NCI-H345 (cell line): ENCODE measurements at places on chromosomes 3 and 15.

GRCh38 chr15:29208352-29208751 lies 61.3 kb downstream of the NSMCE3 start:
- DNase-seq, result peak; percentile 81

DNA sequence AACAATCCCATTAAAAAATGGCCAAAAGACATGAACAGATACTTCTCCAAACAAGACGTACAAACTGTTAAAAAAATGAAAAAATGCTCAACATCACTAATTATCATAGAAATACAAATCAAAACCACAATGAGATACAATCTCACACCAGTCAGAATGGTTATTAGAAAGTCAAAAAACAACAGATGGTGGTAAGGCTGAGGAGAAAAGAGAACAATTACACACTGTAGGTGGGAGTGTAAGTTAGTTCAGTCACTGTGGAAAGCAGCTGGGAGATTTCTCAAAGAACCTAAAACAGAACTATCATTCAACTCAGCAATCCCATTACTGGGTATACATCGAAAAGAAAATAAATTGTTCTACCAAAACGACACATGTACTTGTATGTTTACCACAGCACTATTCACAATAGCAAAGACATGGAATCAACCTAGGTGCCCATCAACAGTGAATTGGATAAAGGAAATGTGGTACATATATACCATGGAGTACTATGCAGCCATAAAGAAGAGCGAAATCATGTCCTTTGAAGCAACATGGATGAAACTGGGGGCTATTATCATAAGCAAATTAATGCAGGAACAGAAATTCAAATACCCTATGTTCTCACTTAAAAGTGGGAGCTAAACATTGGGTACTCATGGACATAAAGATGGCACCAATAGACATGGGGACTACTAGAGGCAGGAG lies 51.5 kb downstream of the MYO1E start:
- DNase-seq, result no peak

GRCh38 chr3:149273096-149273751 lies 51.6 kb upstream of the CP start:
- DNase-seq, result peak; percentile 71

DNA sequence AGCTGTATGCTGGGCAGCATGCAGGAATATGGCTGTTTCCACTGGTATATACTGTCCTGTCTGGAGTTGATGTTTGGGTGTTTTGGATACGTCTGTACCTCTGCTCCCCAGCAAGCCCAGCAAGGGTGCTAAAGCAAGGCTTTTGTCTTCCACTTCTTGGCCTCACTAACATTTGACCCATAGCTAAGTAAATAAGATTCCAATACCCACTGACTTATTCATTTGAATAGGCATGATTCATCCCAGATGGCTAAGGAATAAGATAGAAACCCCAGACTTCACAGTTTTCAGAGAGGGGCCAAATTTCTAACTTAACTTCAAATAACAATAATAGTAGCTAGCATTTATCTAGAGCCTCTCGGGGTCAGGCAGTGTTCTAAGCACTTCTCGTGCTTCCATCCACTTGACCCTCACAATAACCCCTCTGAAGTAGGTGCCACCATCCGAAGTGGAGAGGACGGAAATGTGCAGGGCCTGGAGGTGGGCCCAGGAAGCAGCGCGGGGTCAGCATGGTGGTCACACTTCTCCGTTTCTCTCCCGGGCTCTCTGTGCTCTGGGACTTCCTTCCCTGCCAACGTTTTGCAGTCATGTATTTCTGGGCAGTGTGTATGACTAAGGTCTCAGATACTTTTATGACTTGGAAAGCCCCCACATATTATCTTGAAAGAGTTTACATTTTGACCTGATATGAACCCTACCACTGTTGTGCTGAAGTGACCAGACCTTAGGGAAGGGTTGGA lies 39.3 kb downstream of the LRRK1 start:
- no peak for DNase-seq

DNA sequence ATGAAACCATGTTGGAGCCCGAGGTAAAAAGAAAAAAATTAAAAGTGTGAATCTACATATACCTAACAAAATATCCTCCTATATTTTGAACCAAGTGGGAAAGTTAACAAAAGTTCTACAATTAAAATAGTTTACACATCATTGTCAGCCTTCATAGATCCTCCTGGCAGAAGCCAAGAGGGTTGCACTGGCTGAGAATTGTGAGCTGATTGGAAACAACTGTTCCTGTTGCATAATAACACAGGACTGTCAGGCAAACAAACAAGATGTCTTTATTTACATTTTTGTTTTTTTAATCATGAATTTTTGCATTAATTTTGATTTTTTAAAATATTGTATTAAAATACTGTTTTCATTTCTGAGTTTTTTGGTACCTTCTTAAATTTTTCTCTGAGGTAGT lies 215.2 kb upstream of the MME start:
- no peak for DNase-seq

GRCh38 chr3:2938711-2939110 lies 171.5 kb downstream of the IL5RA start:
- no peak for DNase-seq

- DNase-seq, result no peak
Measured at GRCh38 chr3:113514265-113514769, 639 bp downstream of the SPICE1 start.

DNA sequence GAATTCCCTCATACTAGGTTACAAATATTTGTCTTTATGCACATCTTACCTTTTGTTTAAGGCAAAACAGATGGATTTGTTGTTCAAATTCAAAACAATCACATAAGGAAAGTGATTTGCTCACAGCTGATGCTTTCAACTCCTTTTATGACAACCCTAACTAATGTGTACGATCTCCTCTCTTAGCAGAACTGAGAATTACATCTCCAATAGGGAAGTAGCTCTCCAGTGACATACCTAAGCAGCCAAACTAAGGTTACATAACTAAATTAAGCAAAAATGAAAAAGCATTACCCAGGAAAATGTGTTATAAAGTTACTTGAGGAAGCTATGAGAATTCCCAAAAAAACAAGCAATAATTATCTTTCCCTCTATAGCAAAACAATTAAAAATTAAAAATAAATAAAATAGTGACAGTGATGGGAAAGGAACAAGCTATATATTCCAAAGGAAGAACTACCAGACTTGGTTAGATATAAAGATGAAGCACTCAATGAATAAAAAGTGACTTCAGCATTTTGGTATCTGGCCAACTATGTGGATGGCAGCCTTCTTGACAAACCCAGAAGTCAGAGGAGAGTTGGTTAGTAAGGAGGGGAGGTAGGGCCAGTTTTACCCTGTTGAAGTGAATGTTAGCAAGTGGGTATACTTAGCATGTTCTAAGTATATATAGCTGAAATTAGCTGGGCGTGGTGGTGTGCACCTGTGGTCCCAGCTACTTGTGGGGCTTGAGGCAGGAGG lies 32.4 kb downstream of the PEAK1 start:
- DNase-seq, result no peak

- no peak for DNase-seq
Measured at GRCh38 chr3:45552031-45552793, 42.3 kb upstream of the LIMD1 start.

- no peak for DNase-seq
Measured at GRCh38 chr3:128485282-128486204, 7.5 kb downstream of the GATA2 start.

DNA sequence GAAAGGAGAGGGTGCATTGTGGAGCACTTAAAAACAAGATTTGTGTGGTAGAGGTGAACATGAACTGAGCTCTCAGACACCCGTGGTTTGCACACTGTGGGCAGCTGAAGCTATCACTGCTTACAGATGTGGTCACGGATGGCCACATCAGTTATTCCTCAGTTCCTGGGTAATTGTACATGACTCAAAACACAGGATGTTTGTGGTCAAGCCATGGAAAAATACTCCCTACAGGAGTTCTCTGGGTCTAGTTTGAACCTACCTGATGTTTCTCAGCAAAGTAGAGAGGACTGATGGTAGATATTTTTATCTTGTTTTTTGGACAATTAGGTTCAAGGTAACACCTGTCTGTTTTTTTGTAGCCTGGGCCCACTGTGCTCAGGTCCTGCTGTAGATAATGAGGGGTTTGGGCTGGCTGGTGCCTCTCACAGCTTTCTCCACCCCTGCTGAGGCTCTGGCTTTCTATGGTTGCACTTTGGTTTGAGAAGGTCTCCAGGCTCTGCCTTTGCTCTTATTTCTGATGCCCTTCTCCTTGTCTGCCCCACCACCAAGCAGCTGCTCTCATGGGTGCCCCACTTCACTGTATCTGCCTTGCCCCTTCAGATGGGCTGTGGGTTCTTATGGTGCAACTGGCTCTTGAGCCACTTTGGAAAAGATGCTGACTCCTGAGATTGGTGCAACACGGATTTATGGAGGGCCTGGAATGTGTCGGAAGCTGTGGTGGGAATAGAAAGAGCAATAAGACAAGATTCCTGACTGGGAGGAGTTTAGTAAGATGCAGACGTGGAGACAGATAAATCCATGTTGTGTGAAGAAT lies 40.1 kb downstream of the CDCP1 start:
- DNase-seq, result no peak

DNA sequence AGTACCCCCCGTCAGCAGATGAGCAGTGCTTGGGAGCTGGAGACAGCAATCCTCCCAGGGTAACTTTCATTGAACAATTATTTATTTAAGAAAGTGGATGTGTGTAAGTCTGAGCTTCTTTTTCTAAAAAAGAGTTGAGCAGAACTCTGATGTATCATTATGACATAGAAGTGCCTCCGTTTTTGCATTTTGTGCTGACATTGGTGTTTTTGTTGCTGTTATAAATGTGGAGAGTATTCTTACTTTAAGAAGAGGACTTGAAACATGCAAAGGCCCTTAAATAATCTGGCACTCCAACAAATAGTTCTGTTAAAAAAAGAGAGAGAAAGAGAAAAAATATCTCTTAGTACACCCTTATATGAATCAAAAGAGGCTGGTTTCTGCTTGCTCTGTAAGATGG lies 217.1 kb downstream of the AGBL1 start:
- no peak for DNase-seq

- DNase-seq, result no peak
Measured at GRCh38 chr15:67181221-67181639, 73.2 kb downstream of the AAGAB start.

DNA sequence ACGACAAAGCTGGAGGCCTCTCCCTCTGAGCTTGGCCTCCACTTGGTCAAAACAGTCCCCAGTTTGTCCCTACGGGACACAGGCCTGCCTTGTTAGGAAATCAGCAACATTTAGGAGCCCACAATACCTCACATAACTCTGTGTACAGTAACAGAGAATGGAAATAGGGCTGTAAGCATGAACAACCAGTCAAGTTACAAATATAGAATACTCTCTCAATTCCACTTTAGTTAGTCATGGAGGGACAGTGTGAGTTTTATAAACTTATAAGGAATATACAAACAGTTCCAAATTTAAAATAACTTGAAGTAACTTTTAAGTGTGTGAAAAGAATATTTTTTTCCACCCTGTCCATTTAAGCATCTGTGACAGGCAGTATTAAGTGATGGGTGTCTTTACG lies 129.4 kb downstream of the PGPEP1L start:
- DNase-seq, result no peak

- DNase-seq, result no peak
Measured at GRCh38 chr15:49865925-49866757, 245.3 kb downstream of the DTWD1 start.

DNA sequence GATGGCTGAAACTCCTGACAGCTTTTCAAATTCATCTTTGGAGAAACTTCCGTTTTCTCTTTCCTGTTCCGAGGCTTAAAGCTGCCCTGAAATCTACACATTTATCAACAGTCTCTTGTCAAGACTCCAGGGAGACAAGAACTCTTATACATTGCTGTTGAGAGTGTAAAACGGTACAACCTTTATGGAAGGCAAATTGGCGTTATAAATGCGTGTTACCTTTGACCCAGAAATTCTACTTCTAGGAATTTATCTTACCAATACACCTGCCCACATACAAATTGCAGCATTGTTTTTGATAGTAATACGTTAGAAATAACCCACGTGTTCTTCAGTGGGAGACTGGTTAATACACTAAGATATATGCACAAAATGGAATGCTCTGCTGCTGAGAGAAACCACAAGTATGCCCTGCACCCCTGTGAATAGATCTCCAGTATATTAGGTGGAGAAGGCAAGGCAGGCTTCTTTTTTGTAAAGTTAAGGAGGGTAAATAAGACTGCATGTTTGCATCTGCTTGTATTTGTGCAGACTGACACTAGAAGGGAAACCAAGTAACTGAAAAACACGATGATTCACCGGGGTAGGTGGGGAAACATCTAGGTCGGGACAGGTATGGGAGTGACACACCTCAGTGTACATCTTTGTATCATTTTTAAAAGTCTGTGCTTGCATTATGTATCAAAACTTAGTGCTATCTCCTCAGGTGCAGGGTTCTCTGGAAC lies 97.5 kb downstream of the IGF1R start:
- DNase-seq, result no peak

DNA sequence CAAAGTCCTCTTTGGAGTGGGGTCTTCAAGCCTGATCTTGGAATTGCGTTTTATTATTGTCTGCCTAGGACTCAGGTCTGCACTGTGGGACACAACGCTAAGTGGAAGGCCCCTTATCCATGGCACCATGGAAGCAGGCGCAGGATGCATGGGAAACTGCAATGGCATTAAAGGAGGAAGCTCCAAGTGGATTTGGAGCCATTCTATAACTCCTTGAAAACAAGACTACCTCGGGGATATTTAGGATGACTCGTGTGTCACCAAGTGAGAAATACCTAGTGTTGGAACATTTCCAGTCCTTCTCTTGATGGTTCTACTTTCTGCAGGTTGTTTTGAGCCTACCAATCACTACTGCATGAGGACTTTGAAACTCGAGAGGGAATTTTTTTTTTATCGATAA lies 126.6 kb upstream of the ZBED2 start:
- DNase-seq, result no peak

- DNase-seq, result no peak
Measured at GRCh38 chr3:66661628-66662027, 160.8 kb upstream of the LRIG1 start.

DNA sequence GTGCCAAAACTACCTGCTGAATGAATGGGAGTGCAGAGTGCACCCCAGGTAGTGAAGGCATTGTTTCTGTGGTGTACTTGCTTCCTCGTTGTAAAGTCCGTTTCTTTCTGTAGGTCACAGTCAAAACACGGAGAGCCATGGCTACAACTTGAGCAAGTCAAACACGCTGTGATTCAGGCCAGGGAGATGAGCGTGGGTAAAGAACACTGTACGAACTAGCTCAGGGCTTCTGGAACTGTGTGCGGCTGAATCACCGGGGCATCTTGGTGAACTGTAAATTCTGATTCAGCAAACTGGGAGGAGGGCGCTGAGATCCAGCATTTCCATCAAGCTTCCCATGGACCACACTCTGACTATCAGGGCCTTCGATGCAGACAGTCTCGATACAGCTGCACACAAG lies 5.0 kb upstream of the TNK2 start:
- DNase-seq, result no peak

GRCh38 chr15:37789881-37790280 lies 144.6 kb upstream of the TMCO5A start:
- DNase-seq, result no peak

DNA sequence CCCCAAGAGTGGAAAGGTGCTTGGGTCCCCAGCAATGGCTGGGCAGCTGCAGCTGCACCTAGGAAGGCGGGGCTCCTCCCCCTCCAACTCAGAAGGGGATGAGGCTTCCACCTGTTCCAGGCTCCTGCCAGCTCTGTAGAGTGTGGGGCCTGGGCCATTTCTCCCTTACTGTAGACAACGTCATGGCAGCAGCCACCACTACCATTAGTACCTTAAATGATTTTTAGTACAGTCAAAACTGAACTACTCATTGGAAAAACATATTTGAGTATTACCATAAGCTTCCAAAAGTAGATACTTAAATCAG lies 1274.2 kb upstream of the GBE1 start:
- DNase-seq, result no peak

GRCh38 chr3:77489216-77489615 lies 449.3 kb downstream of the ROBO2 start:
- DNase-seq, result peak; percentile 17

GRCh38 chr15:63243101-63243500 lies 34.3 kb upstream of the APH1B start:
- DNase-seq, result no peak

GRCh38 chr3:147189016-147189415 lies 217.3 kb downstream of the ZIC4 start:
- DNase-seq, result no peak
